ENCODE measurements at places on chromosomes 5 and 9. TPM values are rescaled to one million over a fixed set of nuclear protein-coding genes. Genes with fewer than 3 reads are reported as not detected.

Gene HMGCS1
- total RNA-seq: 11.1 TPM

Gene GRIA1
- 1.0 TPM for total RNA-seq

Gene MEIKIN
- total RNA-seq: not detected

- H3K27me3 ChIP-seq: no peaks in the 10 kb centered on the region
- H3K36me3 ChIP-seq: peaks cover 5% of the 10 kb centered on the region
- no peaks in the 10 kb centered on the region for H3K4me1 ChIP-seq
- H3K4me3 ChIP-seq: no peak overlapping the region
- DNase-seq: no peak
These were observed 73.3 kb downstream of the FCHO2 start for GRCh38 chr5:73028991-73029595.

- no peaks in the 10 kb centered on the region for H3K36me3 ChIP-seq
- no peak for DNase-seq
- no peak overlapping the region for H3K4me3 ChIP-seq
- no peak overlapping the region for H3K27ac ChIP-seq
- H3K4me1 ChIP-seq: no peaks in the 10 kb centered on the region
- no peaks in the 10 kb centered on the region for H3K27me3 ChIP-seq
These were observed 9.2 kb upstream of the LCN15 start for GRCh38 chr9:136773386-136774044.

All from esophagus muscularis mucosa (tissue), 4 donors.